ENCODE measurements at places on chromosomes 7 and 10. TPM values are rescaled to one million over a fixed set of nuclear protein-coding genes. Genes with fewer than 3 reads are reported as not detected.

The ACHE gene
- total RNA-seq, result 2.6 TPM

GRCh38 chr7:29105752-29106668 lies 40.3 kb downstream of the CPVL start:
- H3K36me3 ChIP-seq, result peaks cover 5% of the 10 kb centered on the region
- peaks cover 2% of the 10 kb centered on the region for H3K4me1 ChIP-seq
- peak; percentile 74 for DNase-seq
- no peaks in the 10 kb centered on the region for H3K27me3 ChIP-seq
- H3K4me3 ChIP-seq, result no peak overlapping the region
- no peak overlapping the region for H3K27ac ChIP-seq

DNA sequence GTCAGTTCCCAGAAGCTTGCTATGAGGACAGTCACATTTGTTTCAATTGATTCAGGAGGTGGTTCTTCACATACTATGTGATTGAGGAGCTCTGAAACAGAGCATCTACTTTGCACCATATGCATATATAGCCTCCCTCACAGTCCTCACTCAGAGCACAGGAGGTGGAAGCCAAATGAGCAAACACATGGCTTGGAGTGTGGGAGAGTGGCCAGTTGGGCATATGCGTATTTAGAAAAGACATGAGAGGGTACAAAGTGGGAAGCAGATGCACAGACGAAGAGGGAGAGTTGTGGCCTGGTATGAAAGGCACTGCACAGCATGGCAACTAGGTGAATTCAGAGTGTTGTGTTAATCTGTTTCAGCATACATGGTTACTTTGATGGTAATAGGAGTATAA lies 165.6 kb downstream of the COL28A1 start:
- no peak overlapping the region for H3K4me3 ChIP-seq
- H3K36me3 ChIP-seq, result no peaks in the 10 kb centered on the region
- no peak overlapping the region for H3K27ac ChIP-seq
- DNase-seq, result no peak
- no peaks in the 10 kb centered on the region for H3K27me3 ChIP-seq

- H3K27ac ChIP-seq, result peak within 1 kb of the TSS; percentile 99
- H3K4me3 ChIP-seq, result peak within 1 kb of the TSS; percentile 96
- H3K27me3 ChIP-seq, result peaks cover 7% of the 10 kb centered on the region
Measured at GRCh38 chr10:91409869-91410637, at the start of gene HECTD2. Gene HECTD2, plus strand, starts transcription at chr10:91410344. Its CDS starts 95 bp downstream, at chr10:91410439.

DNA sequence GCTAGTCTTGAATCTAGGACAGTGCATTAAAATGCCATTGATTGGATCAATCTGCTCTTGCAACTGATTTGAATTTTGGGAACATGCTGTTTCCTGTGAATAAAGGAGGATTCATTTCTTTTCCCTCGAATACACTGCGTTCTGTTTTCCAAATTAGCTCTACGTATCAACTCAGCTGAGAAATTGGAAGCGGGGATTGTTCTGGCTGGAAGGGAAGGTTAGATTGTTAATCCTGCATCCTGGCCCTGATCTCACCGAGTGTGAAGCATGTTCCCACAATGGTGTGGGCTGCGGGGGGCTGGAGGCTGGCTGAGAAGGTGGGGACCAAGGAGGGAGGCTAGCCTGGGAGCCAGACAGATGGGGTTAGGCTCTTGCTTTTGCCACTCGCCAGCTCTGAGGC lies 17.6 kb downstream of the HTRA1 start:
- H3K36me3 ChIP-seq, result no peaks in the 10 kb centered on the region
- H3K4me3 ChIP-seq, result no peak overlapping the region
- no peak for DNase-seq
- no peaks in the 10 kb centered on the region for H3K4me1 ChIP-seq
- no peaks in the 10 kb centered on the region for H3K27me3 ChIP-seq
- H3K27ac ChIP-seq, result no peak overlapping the region

- H3K4me3 ChIP-seq, result no peak overlapping the region
- H3K4me1 ChIP-seq, result no peaks in the 10 kb centered on the region
- H3K36me3 ChIP-seq, result no peaks in the 10 kb centered on the region
- no peaks in the 10 kb centered on the region for H3K27me3 ChIP-seq
Measured at GRCh38 chr10:44650691-44651661, 260.2 kb upstream of the TMEM72 start.

Data from endodermal cell (in vitro differentiated cells).